Stimulated activated CD8-positive, alpha-beta memory T cell treated with anti-CD3 and anti-CD28 coated beads, Interleukin-4, amount 100 ng/mL, for 4 hours (primary cell): ENCODE measurements at places on chromosomes 7 and 10.

DNA sequence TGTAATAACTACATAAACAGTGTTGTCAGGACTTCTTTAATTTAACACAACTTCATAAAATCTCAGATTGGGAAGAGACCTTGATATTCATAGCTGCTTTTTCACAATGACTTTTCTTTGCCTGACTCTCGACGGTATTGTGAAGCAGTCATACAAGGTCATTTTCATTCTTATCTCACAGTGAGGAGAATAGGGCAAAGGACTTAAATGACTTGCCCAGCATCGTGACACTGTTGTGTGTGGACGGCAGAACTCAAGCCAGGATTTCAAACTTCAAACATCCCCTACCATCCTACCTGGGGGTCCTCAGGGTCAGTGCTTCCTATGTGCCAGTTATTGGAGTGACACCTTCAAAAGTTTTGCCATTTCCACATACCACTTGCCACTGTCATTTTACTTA is 138.5 kb upstream of the GDF10 start:
- DNase-seq, result no peak

DNA sequence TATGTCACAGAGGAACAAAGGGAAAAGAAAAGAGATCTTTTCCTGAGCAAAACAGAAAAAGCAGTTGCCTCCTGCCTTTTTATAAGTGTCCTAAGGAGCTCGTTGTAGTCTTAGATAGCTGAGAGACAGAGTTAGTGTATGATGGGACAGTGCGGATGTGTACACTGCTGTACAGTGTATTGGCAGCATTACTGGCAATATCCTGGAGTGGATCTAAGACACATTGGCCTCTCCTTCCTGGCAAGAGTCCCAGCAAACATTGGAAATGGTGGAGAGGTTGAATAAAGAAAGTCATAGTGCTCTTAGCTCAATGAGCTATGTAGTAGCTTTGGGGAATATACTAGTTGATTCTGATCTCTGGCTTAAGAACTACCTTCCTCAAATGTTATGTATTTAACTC is 22.7 kb downstream of the GARS1 start:
- no peak for DNase-seq

DNA sequence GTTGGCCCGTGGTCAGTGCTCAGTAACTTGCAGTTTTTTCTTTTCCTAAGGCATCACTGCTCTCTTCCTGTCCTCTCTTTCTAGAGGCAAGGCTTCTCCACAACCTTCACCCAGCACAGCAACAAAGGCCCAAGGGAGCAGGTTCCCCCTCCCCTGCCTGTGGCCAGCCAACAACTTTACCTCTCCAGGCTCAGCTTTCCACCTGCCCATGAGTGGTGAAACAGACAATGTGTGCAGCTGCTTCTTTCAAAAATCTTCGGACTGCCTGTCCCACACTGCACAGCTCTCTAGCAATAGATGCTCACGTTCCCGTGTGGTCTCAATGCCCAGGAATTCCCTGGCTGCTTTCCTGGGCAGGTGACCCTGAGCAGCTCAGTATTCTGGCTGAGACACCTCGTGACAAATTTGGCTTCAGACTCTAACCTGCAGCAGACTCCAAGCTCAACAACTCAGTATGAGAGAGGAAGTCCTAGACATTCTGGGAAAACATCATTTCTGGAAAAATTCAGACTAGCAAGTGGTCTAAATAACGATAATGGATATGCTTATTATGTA is 28.9 kb upstream of the TMEM72 start:
- DNase-seq, result no peak

GRCh38 chr7:153588586-153588985 is 463.6 kb upstream of the DPP6 start:
- DNase-seq, result no peak

GRCh38 chr10:14476641-14477407 is 146.1 kb upstream of the FRMD4A start:
- no peak for DNase-seq

DNA sequence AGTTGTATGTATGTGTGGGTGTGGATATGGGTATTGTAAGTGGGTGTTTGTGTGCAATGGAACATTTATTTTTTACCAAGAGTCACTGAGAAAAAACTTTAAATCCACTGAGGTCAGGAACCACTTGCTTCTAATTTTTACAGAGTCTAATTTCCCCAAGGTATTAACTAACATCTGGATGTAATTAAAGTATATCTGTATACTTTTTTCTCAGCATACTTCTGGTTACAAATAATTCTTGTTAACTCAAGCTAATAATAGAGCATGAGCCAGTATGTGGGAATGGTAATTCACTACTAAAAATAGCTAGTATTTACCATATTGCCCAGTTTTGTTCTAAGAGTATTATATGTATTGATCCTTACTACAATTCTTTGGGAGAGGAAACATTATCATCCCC is 24.6 kb upstream of the STEAP4 start:
- DNase-seq, result no peak

- no peak for DNase-seq
Measured at GRCh38 chr7:17408245-17408903, 109.9 kb downstream of the AHR start.

DNA sequence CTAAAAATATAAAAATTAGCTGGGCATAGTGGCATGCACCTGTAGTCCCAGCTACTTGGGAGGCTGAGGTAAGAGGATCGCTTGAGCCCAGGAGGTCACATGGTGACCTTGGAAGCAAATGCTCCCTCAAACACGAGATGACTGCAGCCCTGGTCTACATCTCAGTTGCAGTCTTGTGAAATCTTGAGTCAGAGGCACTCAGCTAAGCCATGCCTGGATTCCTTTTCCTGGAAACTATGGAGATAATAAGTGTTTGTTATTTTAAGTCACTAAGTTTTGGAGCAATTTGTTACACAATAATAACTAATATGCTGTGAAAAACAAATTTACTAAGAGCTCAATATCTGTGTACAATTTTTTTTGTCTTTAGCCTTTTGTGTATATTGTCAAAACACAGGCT is 284.3 kb upstream of the KAT6B start:
- DNase-seq, result no peak

- no peak for DNase-seq
Measured at GRCh38 chr10:33862536-33863105, 528.2 kb upstream of the NRP1 start.

DNA sequence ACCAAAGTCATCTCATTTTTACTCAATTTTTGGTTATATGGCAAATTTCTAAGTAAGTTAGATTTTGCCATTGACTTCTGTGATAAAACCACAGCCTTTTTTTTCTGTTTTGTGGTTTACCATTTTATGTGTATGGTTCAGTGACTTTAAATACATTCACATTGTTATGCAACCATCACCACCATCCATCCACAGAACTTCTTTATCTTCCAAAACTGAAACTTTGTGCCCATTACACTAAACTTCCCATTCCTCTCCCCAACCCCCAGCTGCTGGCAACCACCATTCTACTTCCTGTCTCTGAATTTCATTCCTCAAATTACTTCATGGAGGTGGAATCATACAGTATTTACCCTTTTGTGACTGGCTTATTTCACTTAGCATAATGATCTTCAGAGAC is 280.4 kb upstream of the TCERG1L start:
- no peak for DNase-seq

- DNase-seq, result no peak
Measured at GRCh38 chr10:82353381-82353780, 478.4 kb downstream of the NRG3 start.

- no peak for DNase-seq
Measured at GRCh38 chr7:127976056-127976737, 55.0 kb downstream of the LRRC4 start.

DNA sequence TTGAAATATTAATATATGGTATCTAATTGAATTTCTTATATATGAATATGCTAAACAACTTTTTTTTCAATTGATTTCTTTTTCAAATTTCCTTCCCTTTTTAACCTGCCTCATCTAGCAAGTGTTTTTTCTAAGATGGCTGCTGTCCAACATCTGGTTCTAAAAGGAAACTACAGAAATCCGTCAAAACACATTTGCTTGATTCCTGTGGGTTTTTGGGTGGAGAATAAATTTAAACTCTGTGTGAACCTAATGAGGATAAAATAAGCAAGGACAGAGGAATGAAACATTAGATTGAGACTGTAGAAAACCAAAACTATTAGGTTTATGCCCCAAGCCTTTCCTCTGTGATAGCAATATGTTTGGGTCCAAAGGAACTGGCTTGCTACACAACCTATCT is 75.5 kb upstream of the STARD3NL start:
- DNase-seq, result no peak

- DNase-seq, result no peak
Measured at GRCh38 chr10:104259999-104260774, 5.5 kb downstream of the GSTO1 start.
